ENCODE measurements at places on chromosomes 11 and 22.
A peak's percentile ranks its signal among the peaks of the same experiment; 100 is the strongest.

- no peak for DNase-seq
These were observed 93.8 kb upstream of the DDI1 start for GRCh38 chr11:103942646-103943045.

DNA sequence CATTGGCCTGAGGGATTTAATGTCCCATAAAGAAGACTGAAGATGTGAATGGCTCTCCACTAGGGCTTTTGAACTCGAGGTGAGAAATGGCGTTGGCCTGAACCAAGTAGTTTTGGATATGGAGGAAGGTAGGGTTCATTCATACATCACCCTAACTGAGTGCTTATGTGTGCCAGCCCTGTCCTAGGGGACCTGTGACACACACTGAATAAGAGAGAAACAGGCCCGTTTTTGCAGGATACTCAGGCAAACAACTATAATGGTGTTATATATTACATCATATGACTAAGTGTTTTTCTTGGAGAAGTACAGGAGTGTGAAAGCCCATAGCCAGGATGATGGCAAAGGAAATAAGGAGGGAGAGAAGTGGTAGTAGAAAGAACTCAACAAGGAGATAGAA is 368.1 kb downstream of the TMEM135 start:
- DNase-seq, result no peak

GRCh38 chr11:28621753-28622152 is 513.6 kb downstream of the METTL15 start:
- peak; percentile 9 for DNase-seq

GRCh38 chr11:104837969-104838639 is 60.2 kb downstream of the CASP12 start:
- DNase-seq, result no peak

GRCh38 chr11:108939135-108939534 is 274.3 kb downstream of the DDX10 start:
- no peak for DNase-seq

DNA sequence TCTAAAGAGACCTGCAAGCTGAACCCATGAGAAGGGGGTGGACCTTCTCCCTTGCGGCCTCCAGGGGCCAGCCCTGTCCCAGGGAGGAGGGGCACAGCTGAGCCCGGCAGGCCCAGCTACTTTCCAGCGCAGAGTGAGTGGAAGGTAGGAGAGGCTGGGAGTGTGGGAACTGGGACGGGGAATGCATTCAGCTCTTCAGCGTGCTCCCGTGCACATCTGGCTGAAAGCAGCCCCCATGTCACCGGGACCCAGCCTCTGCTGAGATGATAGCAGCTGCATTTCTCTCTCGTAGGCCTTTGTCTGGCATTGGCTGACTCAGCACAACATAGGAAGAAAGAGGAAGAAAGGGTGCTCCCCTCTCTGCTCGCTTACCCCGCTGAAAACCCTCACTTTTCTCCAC is 951.5 kb downstream of the TBC1D22A start:
- no peak for DNase-seq

DNA sequence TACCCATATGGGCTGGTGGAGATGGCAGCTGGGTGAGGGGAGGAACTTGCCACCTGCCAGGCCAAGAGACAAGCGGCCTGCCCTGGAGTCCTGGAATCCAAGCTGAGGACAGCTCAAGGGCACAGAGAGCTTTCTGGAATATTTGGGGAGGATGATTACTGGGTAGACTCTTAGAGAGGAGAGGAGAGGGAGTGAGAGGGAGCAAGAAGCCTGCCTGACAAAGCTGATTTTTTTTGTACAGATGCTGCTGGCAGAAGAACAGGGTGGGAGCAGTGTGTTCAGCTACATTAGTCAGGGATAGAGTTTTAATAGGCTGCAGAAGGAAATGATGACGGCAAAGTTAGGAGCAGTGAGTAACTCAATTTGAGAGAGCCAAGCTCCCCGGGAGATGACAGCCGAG is 299.3 kb downstream of the NXPE2 start:
- DNase-seq, result no peak

- DNase-seq, result no peak
These were observed 946.2 kb downstream of the LRRC4C start for GRCh38 chr11:40513281-40513680.

- no peak for DNase-seq
These were observed 49.3 kb upstream of the MPPED2 start for GRCh38 chr11:30635401-30635989.

DNA sequence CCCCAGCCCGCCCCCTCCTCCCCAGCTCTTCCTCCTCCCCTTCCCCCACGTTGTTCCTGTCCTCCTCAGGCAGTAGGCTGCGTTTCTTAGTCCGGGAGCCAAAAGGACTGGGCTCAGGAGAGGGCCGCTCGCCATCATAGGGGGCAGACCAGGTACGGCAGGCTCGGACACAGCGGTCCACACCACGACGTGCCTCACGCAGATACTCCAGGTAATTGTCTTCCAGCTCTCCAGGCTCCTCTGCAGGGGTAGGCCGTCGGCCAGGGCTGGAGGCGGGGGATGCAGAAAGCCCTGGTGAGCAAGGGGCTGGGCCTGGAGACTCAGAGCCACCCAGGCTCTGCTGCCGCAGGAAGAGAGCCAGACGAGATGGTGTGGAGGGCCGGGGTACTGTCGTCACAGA is 12.4 kb downstream of the C11orf42 start:
- no peak for DNase-seq

GRCh38 chr11:986270-986951 is 50.1 kb downstream of the MUC6 start:
- no peak for DNase-seq

DNA sequence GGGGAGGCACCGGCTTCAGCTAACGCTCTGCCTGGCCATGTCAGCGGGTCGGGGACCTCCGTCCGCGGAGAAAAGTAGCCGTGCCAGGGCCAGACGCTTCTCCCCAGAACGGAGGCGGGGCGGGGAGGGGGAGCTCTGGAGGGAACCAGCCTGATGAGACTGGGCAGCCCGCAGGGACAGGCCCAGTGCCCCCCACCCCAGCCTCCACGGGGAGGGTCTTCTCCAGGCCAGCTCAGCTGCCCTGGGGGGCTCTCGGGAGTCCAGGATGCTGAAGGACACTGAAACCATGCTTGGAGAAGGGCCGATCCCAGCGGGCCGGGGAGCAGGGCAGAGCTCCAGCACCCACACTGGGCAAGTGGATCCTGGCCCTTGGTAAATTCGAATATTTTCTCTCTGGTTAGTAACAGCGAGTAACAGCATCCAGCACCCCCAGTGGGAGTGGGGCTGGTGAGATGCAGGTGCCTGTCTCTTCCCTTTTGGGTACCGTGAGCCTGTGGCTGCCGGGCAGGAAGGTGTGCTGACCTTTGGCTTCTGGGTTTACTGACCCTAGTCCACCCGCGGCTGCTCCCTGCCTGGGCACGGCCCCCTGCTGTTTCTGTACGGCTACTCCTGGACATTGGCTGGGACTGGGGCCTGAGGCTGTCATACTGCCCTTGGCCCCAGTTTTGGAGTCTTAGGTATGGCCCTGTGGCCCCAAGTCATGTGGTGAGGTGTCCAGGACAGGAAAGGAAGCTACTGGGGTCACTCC is 35.8 kb downstream of the GRAMD4 start:
- no peak for DNase-seq

DNA sequence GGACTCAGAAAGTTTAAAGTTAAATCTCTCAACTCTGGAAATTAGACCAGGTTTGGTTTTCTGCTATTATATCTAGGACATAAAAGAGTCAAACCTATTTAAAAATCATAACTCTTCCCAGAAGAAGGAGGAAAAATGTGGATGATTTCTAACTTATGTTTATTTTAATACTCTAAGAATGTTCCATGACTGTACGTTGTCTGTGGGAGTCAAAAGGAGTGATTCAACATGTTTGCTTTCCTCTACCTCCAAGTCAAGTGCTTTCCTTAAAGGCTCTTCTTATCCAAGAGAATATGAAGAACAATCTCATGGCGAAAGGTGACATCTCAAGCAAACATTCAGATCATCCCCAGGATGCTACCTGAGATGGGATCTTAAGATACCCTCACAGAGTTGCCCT is 21.6 kb downstream of the OR51E1 start:
- no peak for DNase-seq

DNA sequence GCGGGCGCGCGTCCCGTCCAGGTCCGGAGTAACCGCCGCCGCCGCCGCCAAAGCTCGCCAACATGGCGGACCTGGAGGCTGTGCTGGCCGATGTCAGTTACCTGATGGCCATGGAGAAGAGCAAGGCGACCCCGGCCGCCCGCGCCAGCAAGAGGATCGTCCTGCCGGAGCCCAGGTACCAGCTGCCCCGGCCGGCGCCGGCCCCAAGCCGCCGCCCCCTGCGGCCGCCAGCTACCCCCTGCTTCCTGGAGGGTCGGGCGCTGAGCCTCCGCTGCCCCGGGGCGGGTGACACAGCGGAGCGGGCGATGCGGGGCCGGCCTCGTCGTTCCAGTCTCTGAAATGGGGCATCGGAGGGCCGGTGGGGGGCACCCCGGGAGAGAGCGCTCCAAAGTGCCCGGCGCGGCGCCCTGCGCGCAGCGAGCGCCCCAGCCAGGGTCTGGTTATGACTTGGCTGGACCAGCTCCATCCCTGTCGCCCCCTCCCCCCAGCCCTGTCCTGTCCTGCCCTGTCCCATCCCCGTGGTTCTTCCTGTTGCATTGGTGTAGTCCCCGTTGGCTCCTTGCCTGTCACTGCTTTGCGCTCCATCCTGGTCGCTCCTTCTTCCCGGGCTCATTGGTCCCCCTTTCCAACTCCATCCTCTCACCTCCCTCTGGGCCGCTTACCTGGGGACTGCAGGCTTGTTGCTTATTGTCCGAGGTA is 653 bp downstream of the GRK3 start:
- DNase-seq, result peak; percentile 39

GRCh38 chr22:44702479-44703198 is 635 bp downstream of the PRR5 start:
- DNase-seq, result peak; percentile 52

DNA sequence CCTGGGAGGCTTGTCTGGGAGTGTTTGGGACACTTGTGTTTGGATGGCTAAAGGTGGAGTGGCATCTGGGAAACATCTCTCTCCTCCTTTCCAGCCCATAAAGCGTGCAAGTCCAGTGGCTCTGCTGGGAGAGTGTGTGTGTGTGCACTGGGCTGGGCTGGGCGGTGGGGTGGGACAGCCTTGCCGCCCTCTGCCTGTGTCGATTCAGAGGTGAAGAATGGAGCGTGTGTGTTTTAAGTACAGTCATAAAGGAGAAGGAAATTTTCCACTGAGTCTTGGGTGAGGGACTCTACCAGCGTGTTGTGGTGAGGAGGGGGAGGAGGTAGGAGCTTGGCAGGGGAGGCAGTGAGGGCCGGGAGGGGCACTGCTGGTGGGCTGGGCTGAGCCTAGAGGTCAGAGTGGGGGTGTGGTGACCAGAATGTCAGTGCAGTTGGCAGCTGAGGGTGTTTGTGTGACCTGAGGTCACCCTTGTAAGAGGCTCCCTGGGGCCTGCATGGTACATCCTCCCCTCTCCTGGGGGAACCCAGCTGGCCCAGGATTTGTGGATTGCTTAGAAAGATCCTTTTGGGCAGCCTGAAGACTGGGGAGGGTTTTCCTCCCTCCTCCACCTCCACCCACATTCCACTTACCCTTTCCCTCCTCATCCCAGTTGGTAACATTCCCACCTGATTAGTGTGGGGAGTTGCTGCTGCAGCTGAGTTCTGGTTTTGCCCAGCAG is 1.7 kb downstream of the TIMP3 start:
- no peak for DNase-seq

GRCh38 chr11:31919175-31919574 is 108.1 kb upstream of the PAX6 start:
- DNase-seq, result no peak

- no peak for DNase-seq
These were observed 11.8 kb downstream of the ANO9 start for GRCh38 chr11:429931-430456.

GRCh38 chr11:108915666-108916065 is 250.8 kb downstream of the DDX10 start:
- DNase-seq, result no peak

DNA sequence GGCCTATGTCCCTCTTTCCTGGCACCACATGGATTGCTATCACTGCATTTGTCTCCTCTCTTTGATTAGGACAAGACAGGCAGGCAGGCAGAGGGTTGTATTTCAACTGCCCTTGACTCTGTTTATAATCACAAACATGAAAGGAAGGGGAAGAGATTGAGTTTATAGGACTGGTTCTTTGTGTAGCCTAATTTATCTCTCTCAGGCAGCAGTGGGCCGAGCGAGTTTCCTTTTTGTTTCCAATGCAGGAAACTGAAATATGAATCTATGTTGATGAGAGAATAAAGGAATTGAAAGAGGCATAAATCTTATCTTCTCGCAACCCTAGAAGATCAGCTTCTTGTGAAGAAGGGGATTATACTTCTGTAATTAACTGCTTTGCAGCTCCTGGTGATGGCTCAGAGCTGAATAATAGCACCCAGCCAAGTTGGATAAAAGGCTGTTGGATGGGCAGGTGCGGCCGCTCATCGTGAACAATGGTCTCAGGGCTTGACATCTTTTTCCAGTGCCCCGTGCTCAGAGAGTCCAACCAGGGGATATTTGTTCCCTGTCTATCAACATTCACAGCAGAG is 80.6 kb upstream of the SYT13 start:
- no peak for DNase-seq

DNA sequence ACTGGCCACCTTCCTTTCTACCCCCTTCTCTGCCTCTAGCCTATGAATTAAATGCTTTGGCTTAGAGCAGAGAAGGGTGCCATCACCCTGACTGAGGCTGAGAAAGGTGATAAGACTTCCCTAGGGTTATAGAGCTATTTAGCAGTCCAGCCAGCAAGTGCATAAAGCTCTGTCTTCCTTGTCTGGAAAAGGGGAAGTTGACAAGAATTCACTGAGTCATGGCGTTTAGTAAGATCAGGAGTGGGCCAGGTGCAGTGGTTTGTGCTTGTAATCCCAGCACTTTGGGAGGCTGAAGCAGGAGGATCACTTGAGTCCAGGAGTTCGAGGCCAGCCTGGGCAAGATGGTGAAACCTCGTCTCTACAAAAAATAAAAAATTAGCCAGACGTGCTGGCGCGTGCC is 63.1 kb downstream of the LHFPL7 start:
- no peak for DNase-seq

- DNase-seq, result no peak
These were observed 2.0 kb downstream of the DUSP8 start for GRCh38 chr11:1570001-1570453.

DNA sequence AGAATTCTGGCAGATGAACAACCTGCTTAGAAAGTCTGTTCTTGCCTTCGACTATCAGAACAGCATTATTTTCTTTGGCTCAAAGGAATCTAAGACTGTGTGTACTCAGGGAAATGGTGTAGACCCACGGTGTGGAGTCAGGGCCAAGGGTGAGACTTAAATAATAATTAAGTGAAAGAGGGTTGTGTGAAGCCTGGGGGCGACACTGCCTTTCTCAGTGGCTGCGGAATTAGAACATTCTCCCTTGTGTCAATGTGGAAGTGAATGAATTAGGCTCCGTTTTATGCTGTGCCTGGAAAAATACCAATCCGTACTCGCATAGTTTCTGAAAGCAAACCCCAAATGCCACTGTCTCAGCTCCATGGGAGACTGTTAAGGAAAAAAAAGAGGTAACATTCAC is 50.7 kb downstream of the NAV2 start:
- no peak for DNase-seq

GRCh38 chr11:119759747-119760412 is 30.9 kb upstream of the NECTIN1 start:
- DNase-seq, result no peak

- no peak for DNase-seq
These were observed 9.1 kb upstream of the ZBED5 start for GRCh38 chr11:10866893-10867331.
